ENCODE measurements at places on chromosomes 11 and 22. TPM values are rescaled to one million over a fixed set of nuclear protein-coding genes. Genes with fewer than 3 reads are reported as not detected.

Gene EIF4ENIF1
- 25.5 TPM for total RNA-seq

DNA sequence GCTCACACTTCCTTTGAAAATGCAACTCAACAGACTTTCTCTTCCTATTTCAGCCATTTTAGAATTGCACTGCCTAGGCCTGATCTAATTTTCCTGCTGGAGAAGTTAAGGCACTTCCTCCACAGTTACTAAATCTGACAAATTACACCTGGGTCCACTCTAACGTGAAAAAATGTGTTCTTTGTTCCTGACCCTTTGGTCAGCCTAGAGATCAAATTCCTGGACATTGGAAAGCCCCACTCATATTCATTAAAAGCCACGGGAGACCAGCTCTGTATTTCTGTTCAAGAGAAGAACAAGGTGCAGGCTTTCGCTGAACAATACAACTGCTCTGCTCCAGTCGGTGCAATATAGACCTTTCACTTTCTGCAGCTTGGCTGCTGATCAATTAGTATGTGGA lies 96.6 kb downstream of the MPPED2 start:
- DNase-seq = no peak

Gene SLCO2B1
- 45.6 TPM for total RNA-seq

Gene NLRX1
- total RNA-seq = 22.6 TPM

DNA sequence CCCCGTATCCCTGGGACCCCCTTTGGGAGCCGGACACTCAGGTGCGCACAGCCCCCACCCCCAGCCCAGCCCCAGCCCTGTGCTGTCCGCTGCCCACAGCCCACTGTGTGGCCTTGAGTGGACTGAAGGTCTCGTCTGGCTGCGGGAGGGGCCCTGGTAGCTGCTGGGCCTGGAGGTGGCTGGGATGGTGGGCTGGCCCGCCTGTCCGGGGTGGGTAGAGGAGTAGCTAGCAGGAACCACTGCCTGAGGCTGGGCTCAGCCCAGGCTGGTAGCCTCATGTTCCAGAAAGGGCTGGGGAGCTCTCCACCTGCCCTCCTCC lies 4.6 kb upstream of the MUC6 start:
- no peak for DNase-seq

DNA sequence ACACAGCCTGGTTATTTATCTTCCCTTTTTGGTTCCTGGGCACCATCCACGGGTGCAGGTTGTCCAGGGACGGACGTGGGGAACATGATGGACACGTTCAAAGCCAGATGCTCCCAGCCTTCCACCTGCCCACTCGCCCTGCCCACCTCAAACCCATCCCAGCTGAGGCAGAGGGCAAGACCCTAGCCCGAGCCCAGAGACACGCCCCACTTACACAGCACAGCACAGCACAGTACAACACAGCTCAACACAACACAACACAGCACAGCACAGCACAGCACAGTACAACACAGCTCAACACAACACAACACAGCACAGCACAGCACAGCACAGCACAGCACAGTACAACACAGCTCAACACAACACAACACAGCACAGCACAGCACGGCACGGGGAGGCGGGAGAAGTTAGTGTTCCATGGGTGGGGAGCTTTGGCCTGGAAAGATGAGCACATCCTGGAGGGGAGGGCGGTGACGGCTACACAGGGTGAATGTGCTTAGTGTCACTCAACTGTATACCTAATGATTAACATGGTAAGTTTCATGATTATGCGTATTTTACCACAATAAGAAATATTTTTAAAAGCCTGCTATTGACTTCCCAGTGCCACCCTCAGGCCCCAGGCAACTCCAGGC lies 1507.5 kb downstream of the BRD1 start:
- no peak for DNase-seq

Gene PGGHG
- total RNA-seq = 21.6 TPM

Gene OR4C45
- not detected for total RNA-seq
